ENCODE measurements at places on chromosomes 5 and 9.

DNA sequence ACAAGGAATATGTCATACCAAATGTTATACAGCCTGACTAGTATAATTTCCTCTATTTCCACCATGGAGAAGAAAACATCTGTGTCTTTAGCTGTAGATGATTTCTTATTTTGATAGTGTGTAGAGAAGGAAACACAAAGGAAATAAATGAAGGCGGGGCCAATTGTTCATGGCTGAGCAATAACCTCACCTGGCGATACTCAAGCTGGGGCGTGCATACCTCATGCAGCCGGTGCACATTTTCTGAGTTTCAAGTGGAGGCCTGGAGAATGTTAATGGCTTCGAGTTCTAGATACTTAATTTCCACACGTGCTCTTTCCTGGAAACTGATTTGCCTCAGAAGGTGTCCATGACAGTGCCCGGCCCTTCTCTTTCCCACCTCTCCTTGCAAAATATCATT lies 127.4 kb upstream of the TAF11L2 start:
- DNase-seq: no peak
- peaks cover 3% of the 10 kb centered on the region for H3K4me1 ChIP-seq
- no peak overlapping the region for H3K27ac ChIP-seq
- H3K27me3 ChIP-seq: no peaks in the 10 kb centered on the region
- H3K36me3 ChIP-seq: no peaks in the 10 kb centered on the region
- H3K4me3 ChIP-seq: no peak overlapping the region

DNA sequence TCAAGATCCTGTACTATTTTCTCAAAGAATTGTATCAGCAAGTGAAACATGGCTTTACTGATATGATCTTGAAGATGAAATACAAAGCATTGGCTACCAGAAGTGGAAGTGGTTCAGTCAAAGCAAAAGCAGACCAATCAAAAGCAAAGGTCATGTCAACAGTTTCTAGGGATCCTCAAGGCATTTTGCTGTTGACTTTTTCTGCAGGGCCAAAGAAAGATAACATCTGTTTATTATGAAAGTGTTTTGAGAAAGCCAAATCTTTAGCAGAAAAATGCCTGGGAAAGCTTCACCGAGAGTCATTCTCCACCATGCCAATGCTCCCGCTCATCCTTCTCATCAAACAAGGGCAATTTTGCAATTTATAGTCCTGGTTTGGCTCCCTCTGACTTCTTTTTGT lies 90.3 kb upstream of the ACO1 start:
- H3K36me3 ChIP-seq: no peaks in the 10 kb centered on the region
- no peak for DNase-seq
- H3K4me1 ChIP-seq: no peaks in the 10 kb centered on the region
- H3K27me3 ChIP-seq: no peaks in the 10 kb centered on the region

- no peaks in the 10 kb centered on the region for H3K4me1 ChIP-seq
- no peaks in the 10 kb centered on the region for H3K27me3 ChIP-seq
Observed at GRCh38 chr9:69433392-69433791, 108.4 kb downstream of the ENTREP1 start.

GRCh38 chr9:79644601-79645000 lies 72.8 kb downstream of the TLE4 start:
- DNase-seq: no peak
- no peak overlapping the region for H3K27ac ChIP-seq
- H3K36me3 ChIP-seq: no peaks in the 10 kb centered on the region

DNA sequence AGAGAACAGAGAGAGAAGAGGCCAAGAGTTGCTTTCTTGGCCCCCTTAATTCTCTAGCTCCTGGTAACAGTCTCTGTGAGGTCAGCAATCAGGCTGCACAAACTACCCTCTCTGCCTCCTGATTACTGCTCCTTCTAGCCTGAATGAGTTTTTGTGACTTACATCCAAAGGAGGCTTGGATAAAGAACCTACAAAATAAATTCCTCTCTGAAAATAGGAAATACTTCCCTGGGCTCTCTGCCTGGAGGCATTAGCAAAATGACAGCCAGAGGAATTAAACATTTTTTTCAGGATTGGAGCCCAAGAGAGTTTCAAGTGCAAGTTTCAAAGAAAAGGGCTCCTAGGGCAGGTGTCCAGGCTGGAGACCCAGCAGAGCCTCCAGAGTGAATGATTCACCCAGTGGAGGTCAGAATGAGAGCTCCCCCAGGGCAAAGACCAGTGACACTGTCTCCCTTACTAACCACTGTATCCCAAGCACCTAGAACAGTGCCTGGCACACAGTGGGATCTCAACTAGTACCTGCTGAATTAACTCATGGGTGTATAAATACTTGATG lies 162.5 kb downstream of the SPOCK1 start:
- H3K27ac ChIP-seq: no peak overlapping the region
- H3K27me3 ChIP-seq: no peaks in the 10 kb centered on the region
- no peak for DNase-seq
- no peaks in the 10 kb centered on the region for H3K4me1 ChIP-seq
- no peak overlapping the region for H3K4me3 ChIP-seq
- H3K36me3 ChIP-seq: no peaks in the 10 kb centered on the region

DNA sequence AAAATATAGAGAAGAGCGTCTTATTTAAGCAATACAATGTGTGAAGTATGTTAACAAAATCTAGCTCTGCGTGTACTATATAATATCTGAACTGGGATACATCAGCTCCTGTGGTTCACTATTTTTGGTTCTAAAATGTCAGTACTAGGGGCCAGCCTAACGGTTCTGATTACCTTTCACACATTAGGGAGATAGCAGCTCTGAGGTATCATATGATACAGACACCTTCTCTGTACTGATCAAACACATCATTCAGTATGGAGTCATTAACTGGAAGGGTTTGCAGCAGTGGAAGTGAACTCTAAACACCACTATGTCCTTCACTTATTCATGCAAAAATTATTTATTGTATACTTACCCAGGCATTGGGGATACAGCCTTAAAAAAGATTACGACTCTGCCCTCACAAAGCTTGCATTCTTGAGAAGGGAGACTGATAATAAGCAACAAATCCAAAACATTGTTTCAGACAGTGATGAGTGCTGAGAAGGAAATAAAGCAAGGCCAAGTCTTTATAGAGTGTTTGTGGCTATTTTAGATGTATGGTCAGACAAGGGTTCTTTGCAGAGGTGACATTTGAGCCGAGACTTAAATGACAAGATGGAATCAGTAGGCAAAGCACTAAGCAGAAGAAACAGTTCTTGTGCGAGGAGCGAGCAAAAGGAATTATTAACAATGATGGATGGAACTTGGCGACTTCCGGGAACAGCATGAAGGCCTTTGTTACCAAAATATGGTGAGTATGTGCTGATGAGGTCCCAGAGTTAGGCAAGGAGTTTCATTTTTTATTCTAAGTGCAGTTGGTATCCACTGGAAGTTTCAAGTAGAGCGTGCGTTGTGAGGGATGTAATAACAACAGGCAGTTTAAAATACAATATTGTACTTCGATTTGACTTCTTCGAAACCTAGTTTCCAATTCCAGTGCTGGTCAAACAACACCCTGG lies 1.8 kb upstream of the LNPEP start:
- no peaks in the 10 kb centered on the region for H3K4me1 ChIP-seq
- no peaks in the 10 kb centered on the region for H3K27me3 ChIP-seq
- DNase-seq: no peak
- no peaks in the 10 kb centered on the region for H3K36me3 ChIP-seq
- H3K4me3 ChIP-seq: peak overlapping the region; percentile 62

- H3K4me1 ChIP-seq: no peaks in the 10 kb centered on the region
- no peak overlapping the region for H3K27ac ChIP-seq
- no peak for DNase-seq
- H3K27me3 ChIP-seq: no peaks in the 10 kb centered on the region
- H3K36me3 ChIP-seq: no peaks in the 10 kb centered on the region
Observed at GRCh38 chr5:160968480-160968879, 116.5 kb upstream of the ATP10B start.

- no peak for DNase-seq
- no peaks in the 10 kb centered on the region for H3K27me3 ChIP-seq
- H3K27ac ChIP-seq: no peak overlapping the region
- no peaks in the 10 kb centered on the region for H3K4me1 ChIP-seq
Observed at GRCh38 chr9:81382281-81382680, 307.1 kb downstream of the TLE1 start.

- H3K36me3 ChIP-seq: no peaks in the 10 kb centered on the region
- H3K27me3 ChIP-seq: no peaks in the 10 kb centered on the region
- no peak for DNase-seq
- no peaks in the 10 kb centered on the region for H3K4me1 ChIP-seq
Observed at GRCh38 chr5:153537207-153537606, 46.7 kb downstream of the GRIA1 start.

- H3K27ac ChIP-seq: no peak overlapping the region
- H3K27me3 ChIP-seq: peaks cover 59% of the 10 kb centered on the region
- H3K4me3 ChIP-seq: no peak overlapping the region
- H3K36me3 ChIP-seq: no peaks in the 10 kb centered on the region
- peaks cover 1% of the 10 kb centered on the region for H3K4me1 ChIP-seq
- no peak for DNase-seq
Observed at GRCh38 chr9:93960971-93961841, 6.1 kb upstream of the BARX1 start.

- no peak overlapping the region for H3K27ac ChIP-seq
- H3K36me3 ChIP-seq: no peaks in the 10 kb centered on the region
- no peak overlapping the region for H3K4me3 ChIP-seq
- no peak for DNase-seq
- H3K4me1 ChIP-seq: no peaks in the 10 kb centered on the region
Observed at GRCh38 chr5:107092695-107093094, 578.0 kb downstream of the EFNA5 start.

GRCh38 chr9:104319685-104320084 lies 184.4 kb upstream of the OR13F1 start:
- no peaks in the 10 kb centered on the region for H3K27me3 ChIP-seq
- no peaks in the 10 kb centered on the region for H3K36me3 ChIP-seq
- no peak overlapping the region for H3K27ac ChIP-seq
- DNase-seq: no peak
- H3K4me3 ChIP-seq: no peak overlapping the region

GRCh38 chr5:18772475-18772874 lies 1138.2 kb downstream of the TAF11L14 start:
- no peak for DNase-seq
- no peaks in the 10 kb centered on the region for H3K36me3 ChIP-seq
- no peak overlapping the region for H3K4me3 ChIP-seq
- no peak overlapping the region for H3K27ac ChIP-seq

- no peaks in the 10 kb centered on the region for H3K4me1 ChIP-seq
- no peaks in the 10 kb centered on the region for H3K36me3 ChIP-seq
- no peaks in the 10 kb centered on the region for H3K27me3 ChIP-seq
- no peak overlapping the region for H3K4me3 ChIP-seq
- H3K27ac ChIP-seq: no peak overlapping the region
- no peak for DNase-seq
Observed at GRCh38 chr5:80509362-80509761, 21.5 kb downstream of the FAM151B start.

DNA sequence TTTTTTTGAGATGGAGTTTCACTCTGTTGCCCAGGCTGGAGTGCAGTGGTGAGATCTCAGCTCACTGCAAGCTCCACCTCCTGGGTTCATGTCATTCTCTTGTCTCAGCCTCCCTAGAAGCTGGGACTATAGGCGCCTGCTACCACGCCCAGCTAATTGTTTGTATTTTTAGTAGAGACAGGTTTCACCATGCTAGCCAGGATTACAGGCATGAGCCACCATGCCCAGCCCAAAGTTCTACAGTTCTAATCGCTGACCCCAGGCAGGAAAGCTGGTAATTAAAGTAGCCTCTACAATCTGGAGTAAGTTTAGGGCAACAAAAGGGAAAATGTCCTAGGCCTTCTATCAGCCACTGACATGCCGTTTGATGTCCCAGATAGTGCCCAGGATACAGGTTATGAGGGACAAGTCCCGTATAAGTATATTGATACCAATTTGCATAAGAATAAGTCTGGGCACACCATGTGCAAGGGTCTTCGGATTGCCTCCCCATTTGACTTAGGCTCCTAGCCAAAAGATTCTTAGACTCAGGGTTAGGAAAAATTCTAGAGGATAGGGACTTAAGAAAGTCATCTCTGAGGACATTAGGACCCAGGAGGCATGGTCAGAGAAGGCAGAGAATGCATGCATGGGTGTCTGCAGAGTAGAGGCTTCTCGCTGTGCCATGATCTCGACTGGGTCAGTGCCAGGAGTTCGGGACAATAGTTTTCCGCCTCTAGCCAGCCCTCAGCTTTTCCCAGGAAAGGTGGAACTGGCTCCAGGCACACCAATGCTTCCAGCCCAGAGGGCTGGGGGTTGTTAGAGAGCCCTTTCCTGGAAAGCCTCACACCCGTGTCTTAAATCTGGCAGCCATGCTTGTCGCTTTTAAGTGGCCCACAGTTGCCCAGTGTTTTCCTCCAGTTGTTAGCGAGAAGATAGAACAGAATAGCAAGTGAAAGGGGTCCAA lies 1111.1 kb downstream of the TAF11L14 start:
- no peaks in the 10 kb centered on the region for H3K4me1 ChIP-seq
- no peak overlapping the region for H3K27ac ChIP-seq
- no peak overlapping the region for H3K4me3 ChIP-seq
- DNase-seq: no peak
- H3K36me3 ChIP-seq: no peaks in the 10 kb centered on the region
- H3K27me3 ChIP-seq: no peaks in the 10 kb centered on the region

GRCh38 chr9:106862821-106863720 lies at the start of gene ZNF462:
ZNF462 (plus strand) TSS chr9:106863166; CDS start chr9:106923384, 60,218 bp downstream.
- peak; percentile 20 for DNase-seq

DNA sequence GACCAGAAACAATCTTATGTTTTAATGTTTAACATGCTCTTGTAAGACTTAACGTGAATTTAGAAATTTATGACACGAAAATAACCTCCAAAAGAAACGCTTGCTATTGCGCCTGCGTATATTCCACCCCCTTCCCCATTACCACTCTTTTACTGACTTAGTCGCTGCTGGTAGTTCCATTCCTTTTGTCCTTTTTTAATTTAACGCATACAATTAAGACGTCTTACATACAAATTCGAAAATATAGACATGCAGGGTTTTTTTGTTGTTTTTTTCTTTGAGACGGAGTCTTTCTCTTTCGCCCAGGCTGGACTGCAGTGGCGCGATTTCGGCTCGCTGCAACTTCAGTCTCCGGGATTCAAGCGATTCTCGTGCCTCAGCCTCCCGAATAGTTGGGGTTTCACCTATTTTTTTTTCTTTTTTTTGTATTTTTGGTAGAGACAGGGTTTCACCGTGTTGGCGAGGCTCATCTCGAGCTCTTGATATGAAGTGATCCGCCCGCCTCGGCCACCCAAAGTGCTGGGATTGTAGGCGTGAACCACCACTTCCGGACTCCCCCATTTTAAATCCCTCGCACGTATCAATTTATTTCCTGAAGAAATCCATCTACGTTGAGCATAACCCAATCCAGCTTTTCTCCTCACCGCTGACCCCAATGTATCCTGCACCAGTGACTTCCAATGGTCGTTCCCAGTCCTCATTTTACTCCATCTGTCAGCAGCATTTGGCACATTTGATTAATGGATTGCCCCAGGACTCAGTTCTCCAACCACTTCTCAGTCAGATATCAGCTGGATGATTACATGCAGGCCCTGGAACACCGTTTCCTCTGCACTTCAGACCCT lies 684 bp upstream of the MED7 start:
- no peak for DNase-seq
- no peak overlapping the region for H3K27ac ChIP-seq
- no peaks in the 10 kb centered on the region for H3K36me3 ChIP-seq
- H3K4me3 ChIP-seq: peak overlapping the region; percentile 94
- no peaks in the 10 kb centered on the region for H3K27me3 ChIP-seq

Measured in iPS DF 6.9 (cell line).